IgD-negative memory B cell (primary cell): ENCODE measurements at places on chromosomes 5 and 9. TPM values are rescaled to one million over a fixed set of nuclear protein-coding genes. Genes with fewer than 3 reads are reported as not detected.

Gene AHRR
- 0.05 TPM for polyA plus RNA-seq

Gene STPG3
- polyA plus RNA-seq, result not detected

Gene FBXW11
- 31.0 TPM for polyA plus RNA-seq

Gene PAIP2
- polyA plus RNA-seq, result 240 TPM

Gene ITK
- 5.6 TPM for polyA plus RNA-seq

Gene PHYHD1
- polyA plus RNA-seq, result 1.0 TPM
